ENCODE measurements at places on chromosomes 7 and 10. TPM values are rescaled to one million over a fixed set of nuclear protein-coding genes. Genes with fewer than 3 reads are reported as not detected.

DNA sequence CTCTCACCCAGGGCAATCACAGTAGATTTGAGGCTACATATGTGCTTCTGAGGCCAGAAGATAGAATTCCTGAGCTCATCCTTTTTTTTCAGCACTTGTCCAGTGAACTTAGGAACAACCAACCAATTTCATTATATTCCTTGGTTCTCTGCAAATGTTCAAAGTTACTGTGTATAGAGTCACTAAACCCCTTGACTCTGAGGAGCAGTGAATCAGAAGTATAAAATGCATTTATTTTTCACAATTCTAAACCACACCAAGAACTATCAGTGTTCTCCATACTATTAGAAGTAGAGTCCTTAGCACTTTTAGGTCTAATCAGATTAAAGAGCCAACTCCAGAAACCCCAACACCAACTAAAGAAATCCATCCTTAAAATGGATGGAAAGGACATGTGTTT is 19.6 kb upstream of the PAPSS2 start:
- DNase-seq, result no peak

- DNase-seq, result no peak
Measured at GRCh38 chr10:60706146-60706545, 72.1 kb upstream of the CDK1 start.

DNA sequence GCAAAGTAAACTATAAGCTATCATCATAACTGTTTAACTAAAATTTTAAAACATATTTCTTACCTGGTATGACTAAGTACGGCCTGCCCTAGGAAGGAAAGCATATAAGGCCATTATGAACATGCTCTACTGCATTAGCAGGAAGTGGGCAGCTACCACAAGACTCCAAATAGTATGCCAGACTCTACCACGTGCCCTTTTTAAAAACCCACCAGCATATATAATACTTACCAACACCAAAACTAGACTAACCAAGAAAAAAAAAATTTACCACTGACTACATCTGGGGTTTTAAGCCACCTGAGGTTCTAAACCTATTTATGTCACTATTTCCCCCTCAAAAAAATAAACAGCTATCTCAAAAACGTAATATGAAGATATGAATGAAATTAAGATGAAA is 30.1 kb downstream of the NUDCD3 start:
- DNase-seq, result no peak

DNA sequence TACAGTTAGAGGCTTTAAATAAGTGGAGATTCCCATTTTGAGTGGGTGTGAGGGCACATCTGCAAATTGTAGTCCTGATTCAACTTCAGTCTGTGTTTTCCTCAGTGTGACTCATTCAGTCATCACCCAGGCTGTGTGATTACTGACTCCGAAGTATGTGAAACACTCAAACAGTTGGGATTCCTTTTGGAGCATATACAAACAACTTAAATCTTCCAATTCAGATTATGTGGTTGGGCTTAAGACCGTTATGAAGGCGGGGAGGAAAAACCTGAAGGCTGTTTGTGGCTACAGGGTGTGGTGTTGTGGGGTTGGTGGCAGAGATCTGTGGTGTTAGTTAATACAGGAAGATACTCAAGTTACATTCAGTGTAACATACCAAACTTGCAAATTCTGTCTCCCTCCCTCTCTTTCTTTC is 259.7 kb upstream of the FERD3L start:
- DNase-seq, result no peak

PILRA gene
- total RNA-seq, result 14.5 TPM

DNA sequence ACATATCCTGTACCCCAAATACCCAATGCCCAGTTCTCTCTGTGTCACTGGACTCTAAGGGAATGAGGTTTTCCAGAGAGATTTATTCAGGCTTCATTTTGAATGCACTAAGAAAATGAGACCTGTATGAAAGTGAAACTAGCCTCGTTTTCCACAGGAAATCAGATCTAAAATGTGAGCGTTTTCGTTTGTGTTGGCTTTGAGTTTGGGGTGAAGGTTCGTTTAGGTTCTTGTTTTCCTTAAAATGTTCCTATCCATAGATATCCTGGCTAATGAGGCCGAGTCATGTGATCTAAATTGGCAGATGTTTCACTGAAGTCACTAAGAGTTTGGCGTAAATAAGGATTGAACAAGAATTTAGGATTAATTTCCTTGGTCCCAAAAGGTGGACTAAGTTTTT is 90.9 kb upstream of the BMPER start:
- no peak for DNase-seq

DNA sequence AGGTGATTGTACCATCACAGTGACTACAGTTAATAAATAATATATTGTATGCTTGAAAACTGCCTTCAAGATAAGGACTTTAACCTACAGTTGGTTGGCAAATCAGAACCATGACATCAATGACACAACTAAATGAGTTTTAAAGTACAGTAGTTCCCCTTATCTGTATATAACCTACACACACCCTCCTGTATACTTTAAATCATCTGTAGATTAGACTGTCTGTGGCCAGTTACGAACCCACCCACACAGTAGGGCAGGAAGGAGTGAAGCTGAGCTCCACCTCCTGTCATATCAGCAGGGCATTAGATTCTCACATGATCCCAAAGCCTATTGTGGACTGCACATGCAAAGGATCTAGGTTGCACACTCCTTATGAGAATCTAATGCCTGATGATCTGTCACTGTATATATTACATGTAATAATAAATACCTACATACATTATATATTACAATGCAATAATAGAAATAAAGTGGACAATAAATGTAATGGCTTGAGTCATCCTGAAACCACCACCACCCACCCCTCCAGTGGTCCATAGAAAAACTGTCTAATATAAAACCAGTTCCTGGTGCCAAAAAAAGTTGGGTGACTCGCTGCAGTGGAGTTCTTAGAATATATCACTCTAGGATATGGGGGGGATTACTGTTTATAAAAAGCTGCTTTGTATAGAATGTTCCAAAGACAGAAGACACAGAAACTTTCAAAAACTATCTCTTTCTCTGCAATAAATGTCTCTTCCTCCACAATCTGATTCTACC is 5.6 kb downstream of the TPK1 start:
- no peak for DNase-seq

DNA sequence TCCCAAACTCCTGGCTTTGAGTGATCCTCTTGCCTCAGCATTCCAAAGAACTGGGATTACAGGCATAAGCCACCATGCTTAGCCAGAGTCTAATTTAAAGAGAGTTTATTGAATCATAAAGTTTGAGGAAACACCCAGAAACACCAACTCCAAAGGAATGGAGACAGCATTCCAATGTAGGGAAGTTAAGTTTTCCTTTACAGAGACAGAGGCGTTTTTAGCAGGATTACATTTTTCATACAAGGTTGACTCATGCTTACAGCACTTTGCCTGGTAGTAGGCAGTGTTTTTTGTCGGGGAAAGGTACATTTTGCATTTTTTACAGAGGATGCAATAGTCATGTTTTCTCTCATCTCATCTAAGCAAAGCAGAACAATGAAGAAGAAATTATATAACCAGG is 18.9 kb upstream of the OPN4 start:
- DNase-seq, result no peak

DNA sequence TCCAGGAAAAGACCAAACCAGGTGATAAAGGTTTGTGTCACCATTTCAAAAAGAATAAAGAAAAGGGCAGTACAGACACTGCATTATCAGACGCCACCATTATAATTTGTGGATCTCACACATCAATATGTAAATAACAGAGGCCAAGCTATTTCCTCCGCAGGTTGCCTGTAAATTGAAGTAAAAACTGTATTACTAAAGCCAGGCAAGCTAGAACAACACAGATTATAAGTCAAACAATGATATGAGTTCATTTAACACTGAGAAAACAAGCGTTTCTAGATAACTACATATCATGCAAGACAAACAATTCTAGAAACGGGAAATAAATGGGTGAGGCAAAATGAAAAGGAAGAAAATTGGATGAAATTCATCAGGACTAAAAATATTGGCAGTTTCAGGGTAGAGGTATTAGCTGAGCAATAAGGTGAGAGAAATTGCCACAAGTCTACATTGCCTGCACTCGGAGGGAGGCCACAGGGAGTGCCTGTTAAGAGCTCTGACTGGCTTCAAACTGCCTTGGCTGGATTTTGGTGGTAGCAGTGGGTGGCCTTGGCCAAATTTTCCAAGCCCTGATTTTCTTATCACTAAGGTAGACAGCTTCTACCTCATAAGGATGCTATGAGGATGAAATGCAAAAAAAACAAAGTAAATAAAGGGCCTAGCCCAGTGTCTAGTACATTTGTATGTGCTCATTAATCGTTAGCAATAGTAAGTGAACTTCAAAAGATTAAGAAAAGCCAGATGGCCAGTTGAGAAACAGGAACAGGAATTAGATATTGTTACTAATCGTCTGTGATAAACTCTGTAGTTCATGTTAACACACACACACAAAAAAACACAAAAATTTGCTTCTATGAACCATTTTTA is 240.0 kb upstream of the NFE2L3 start:
- DNase-seq, result no peak

- no peak for DNase-seq
Measured at GRCh38 chr10:125722811-125723210, 3.3 kb downstream of the EDRF1 start.

GRCh38 chr7:18018296-18019215 is 9.1 kb downstream of the PRPS1L1 start:
- no peak for DNase-seq

NEURL1 gene
- total RNA-seq, result 0.13 TPM

GRCh38 chr10:49173853-49174252 is 14.3 kb downstream of the TMEM273 start:
- DNase-seq, result no peak

DNA sequence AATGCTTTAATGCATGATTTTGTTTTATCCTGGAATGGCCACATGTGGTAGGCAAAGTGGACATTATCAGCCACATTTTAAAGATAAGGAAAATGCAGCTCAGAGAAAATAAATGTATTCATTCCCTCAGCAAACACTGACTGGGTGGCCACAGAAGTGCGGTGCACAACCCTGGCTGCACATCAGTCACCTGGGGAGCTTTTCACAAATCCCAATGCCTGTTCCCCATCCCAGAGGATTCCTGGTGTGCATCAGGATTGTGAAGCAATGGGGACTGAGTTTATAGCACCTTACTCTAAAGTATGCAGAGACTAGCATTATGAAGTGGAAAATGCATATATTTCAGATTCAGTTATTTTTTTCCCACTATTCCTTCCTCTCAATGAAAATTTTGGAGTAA is 193.5 kb upstream of the C7orf33 start:
- DNase-seq, result no peak

GJC3 gene
- 0.61 TPM for total RNA-seq

- no peak for DNase-seq
Measured at GRCh38 chr10:338171-339037, 203.1 kb downstream of the ZMYND11 start.

GRCh38 chr10:36171953-36172940 is 530.2 kb upstream of the FZD8 start:
- no peak for DNase-seq

GRCh38 chr7:81478664-81479063 is 291.2 kb downstream of the HGF start:
- DNase-seq, result no peak

EBF3 gene
- 28.6 TPM for total RNA-seq

GRCh38 chr7:82131215-82131614 is 312.4 kb downstream of the CACNA2D1 start:
- DNase-seq, result no peak

DNA sequence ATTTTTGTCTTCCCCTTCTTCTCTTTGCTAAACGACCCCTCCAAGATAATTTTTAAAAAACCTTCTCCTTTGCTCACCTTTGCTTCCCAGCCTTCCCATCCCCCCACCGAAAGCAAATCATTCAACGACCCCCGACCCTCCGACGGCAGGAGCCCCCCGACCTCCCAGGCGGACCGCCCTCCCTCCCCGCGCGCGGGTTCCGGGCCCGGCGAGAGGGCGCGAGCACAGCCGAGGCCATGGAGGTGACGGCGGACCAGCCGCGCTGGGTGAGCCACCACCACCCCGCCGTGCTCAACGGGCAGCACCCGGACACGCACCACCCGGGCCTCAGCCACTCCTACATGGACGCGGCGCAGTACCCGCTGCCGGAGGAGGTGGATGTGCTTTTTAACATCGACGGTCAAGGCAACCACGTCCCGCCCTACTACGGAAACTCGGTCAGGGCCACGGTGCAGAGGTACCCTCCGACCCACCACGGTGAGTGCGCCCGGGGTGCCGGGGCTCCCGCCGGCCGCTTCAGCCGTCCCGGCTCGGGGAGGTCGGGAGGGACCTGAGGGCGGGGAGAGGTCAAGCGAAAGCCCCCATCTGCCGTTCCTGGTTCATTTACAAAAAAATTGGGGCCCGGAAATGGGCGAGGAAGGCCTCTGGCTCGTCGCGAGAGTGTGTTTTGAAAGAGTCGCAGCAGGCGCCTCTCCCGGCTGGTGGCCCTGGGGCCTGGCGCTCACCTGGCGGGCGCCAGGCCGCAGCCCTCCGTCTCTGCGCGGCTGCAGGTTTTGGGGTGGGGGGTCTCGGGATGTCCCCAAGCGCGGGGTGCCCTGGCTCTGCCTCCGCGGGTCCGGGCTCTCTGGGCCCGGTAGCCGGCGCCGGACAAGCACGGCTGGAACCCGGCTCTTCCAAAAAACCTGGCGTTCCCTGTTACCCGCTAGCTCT is 1.2 kb downstream of the GATA3 start:
- DNase-seq, result peak; percentile 88

LIPN gene
- total RNA-seq, result 0.74 TPM

DNA sequence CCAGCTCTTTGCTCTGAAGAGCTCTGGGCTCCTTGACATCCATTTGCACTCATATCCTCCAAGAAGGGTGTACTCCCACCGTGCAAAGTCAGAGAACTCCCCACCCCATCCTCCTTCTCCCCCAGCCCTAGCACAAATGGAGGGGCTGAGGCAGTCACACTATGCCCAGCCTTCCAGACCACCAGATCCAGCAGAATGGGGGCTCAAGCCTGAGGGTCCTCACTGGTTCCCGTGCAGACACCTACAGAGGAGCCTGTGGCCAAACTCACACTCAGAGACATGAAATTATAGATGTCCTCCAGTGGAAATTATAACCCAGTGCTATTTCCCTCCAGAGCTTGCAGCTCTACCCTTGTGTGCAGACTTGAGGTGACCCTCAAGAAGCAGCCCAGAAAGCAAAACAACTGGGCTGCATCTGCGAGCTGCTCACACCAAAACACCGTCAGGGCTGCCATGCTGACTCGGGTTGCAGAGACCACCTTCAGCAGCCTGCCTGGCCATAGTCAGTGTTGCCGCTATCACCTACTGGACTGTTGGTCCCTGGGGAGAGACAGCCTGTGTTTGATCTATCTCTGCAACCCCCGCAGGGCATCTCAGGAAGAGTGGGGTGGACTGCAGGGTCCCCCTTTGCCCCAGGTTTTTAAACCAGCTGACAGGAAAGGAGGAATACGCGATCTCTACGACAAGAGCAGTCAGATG is 7.4 kb downstream of the ZNF488 start:
- DNase-seq, result peak; percentile 37

DNA sequence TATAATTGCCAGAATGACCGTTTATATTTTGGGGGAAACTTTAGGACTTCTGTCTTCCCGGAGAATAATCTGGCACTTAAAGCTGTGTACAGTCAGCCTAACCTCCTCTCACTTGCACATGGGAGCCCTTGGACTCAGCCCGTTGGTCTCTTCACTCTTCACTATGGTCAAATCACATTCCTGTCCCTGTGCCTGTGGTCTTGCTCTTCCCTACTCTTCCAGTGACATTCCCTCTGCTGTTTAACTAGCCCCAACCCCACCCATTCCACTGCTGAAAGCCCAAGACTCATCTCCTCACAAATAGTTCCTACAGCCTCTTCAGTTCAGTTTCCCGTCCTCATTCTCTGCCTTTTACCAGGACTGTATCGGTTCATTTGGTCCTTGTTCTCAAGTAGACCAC is 135.0 kb downstream of the DYNC1I1 start:
- DNase-seq, result no peak

- peak; percentile 67 for DNase-seq
Measured at GRCh38 chr10:101840102-101840684, 3.4 kb downstream of the KCNIP2 start.
